ENCODE measurements at places on chromosomes 13 and 19.

DNA sequence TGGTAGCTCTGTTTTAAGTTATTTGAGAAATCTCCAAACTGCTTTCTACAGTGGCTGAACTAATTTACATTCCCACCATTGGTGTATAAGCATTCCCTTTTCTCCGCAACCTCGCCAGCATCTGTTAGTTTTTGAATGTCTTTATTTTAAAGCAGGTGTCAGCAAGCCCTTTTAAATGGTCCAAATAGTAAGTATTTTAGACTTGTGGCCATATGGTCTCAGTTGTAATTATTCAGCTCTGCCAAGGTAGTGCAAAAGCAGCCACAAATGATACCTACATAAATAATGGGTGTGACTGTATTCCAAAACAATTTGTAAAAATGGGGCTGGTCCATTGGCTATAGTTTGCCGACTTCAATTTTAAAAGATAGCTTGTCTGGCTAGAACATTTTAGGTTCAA is 58.7 kb upstream of the TMTC4 start:
- DNase-seq = no peak

- DNase-seq = no peak
Measured at GRCh38 chr19:39379865-39380396, 11.0 kb downstream of the PAF1 start.

GRCh38 chr13:79044415-79044814 is 361.6 kb downstream of the RBM26 start:
- DNase-seq = no peak

GRCh38 chr19:16847430-16847829 is 18.2 kb downstream of the SIN3B start:
- DNase-seq = no peak

DNA sequence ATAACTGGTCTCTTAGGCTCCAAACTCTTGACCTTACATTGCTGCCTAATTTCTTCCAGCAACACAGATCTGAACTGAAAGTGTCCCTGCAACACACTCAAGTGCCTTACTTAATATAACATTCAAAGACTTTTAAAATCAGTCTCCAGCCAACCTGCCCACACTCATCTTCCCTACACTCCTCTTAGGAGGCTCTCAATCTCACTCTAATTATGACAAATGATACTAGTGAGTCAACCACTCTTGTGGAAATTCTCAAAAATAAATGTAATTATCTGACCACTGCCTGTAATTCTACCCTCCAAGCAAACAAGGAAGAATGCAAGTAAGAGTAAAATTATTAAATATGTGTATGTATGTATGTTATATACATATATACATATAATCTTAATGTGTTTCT is 348.1 kb upstream of the MIR17HG start:
- DNase-seq = no peak

GRCh38 chr19:2846180-2846894 is 5.1 kb downstream of the ZNF555 start:
- no peak for DNase-seq

DNA sequence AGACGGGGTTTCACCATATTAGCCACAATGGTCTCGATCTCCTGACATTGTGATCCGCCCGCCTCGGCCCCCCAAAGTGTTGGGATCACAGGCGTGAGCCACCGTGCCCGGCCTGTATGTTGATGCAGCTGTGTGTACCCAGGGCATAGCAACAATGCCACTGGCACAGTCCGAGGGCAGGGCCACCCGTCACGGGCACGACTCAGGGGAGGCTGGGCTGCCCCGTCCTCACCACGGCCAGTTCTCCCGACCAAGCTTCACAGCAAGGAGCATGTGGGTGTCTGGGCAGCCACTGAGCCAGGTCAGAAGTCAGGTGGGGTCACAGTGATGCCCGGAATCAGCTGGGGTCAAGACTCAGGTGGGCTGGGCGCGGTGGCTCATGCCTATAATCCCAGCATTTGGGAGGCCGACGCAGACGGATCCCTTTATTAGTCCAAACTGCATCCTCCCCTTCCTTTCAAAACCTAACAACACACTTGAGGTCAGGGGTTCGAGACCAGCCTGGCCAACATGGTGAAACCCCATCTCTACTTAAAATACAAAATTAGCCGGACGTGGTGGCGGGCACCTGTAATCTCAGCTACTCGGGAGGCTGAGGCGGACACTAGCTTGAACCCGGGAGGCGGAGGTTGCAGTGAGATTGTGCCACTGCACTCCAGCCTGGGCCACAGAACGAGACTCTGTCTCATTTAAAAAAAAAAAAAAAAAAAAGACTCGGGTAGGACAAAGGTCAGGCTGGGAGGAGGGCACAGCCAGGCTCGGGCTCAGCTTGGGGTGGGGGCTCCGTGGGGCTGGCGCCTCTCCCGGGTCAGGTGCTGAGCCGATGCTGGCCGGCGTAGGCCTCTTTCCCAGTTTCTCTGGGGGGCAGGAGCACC is 1.2 kb upstream of the CDC34 start:
- DNase-seq = no peak

- DNase-seq = no peak
Measured at GRCh38 chr19:13861392-13861713, 15.6 kb upstream of the NANOS3 start.

DNA sequence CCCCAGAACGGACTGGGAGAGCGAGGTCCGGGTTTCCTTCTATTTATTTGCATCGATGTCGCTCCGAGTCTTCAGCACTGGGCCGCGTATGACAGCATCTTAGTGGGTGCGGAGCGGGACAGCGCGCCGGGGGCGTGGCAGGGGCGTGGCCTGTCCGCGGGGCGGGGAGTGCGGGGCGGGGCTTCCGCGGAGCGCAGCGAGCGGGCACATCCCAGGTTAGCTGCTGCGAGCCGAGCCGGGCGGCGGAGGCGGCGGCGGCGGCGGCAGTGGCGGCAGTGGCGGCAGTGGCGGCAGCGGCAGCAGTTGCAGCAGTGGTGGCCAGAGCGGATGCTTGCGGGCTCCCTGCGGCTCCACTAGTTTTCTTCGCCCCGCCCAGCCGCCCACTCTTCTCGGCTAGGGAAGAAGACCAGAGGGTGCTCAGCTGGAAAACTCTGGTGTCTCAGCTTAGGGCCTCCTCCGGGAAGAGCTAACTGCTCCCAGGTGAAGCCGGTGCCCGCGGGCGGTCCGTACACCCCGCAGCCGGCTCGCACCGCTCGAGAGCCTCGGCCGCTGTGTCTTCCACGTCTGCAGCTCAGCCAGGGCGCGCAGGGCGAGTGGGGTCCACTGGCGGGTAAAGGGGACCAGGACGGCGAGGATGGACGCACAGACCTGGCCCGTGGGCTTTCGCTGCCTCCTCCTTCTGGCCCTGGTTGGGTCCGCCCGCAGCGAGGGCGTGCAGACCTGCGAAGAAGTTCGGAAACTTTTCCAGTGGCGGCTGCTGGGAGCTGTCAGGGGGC is at the start of gene GPC5:
Gene GPC5 (plus strand): TSS at position 209 of the 776 bp plus-strand sequence.
- peak; percentile 77 for DNase-seq

DNA sequence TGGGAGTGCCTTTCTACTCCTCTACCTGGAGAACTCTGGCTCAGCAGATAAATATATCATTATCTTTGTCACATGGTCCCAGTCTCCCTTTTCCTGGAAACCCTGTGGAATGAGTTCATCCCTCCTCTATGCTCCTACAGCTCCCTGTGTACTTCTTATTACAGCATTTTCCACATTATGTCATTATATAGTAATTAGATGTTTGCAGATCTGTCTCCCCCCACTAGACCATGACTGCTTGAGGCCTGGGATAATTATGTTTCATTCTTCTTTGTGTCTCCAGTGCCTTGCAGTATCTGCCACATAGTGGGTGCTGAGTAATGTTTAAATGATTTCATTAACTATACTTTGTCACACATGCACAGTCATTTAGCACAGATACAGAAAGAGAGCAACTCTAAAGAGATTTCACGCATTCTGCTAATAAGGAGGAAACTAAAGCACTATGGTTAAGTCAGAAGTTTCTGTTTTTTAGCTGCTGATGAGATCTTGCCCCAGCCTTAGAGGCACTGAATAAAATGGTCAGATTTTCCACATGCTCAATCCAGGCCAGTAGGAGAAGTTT is 66.1 kb upstream of the DIAPH3 start:
- DNase-seq = no peak

Data from CD8-positive, alpha-beta memory T cell (primary cell).